Fibroblast of the aortic adventitia (primary cell): ENCODE measurements at places on chromosomes 12 and 14.
A peak's percentile ranks its signal among the peaks of the same experiment; 100 is the strongest.

GRCh38 chr14:50920482-50921230 is 23.6 kb downstream of the PYGL start:
- peak; percentile 95 for DNase-seq

DNA sequence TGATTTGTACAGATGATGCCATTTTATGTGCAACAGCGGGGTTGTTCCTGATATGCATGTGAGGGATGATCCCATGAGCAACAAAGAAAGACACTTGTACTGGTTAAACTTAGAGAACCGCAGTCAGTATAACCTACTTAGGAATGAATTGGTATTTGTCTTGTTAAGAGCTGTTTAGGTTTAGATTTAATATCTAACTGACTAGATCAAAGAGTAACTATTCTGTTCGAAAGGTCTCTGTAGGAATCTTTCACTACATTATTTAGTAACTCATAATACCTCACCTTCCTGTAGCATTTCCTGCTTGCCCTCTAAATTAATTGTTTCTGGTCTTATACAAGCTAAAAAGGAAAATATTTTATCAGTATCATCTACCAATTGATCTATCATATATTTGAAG is 350.4 kb downstream of the TRHDE start:
- DNase-seq, result no peak

DNA sequence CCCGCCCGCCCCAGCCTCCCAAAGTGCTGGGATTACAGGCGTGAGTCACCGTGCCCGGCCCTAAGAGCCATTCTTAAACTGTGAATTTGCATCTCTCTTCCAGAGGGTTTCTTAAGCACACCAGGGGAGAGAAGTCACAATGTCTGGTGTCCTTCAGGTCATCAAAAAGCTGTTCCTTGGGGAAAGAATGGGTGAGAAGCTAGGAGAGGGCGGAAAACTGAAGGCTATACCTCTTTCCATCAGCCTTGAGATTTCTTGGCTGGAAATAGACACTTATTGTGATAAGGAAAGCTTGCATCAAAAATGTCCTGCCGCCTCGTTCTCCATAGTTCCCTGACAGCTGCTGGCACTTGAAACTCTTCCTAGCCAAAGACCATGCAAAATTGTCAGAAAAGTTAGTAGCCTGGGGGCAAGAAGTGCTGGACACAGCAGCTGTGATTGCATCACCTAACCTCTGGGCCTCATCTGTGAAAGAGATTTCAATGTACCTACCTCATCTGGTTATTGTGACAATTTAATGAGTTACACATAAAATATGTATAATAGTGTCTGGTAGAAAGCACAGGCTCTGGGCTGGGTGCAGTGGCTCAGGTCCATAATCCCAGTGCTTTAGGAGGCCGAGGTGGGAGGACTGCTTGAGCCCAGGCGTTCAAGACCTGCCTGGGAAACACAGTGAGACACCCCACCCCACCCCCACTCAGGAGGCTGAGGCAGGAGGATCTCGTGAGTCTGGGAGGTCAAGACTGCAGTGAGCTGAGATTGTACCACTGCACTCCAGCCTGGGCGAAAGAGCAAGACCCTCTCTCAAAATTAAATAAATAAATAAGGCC is 9.7 kb upstream of the UBC start:
- peak; percentile 80 for DNase-seq

GRCh38 chr12:61821381-61821780 is 438.8 kb upstream of the USP15 start:
- DNase-seq, result no peak

DNA sequence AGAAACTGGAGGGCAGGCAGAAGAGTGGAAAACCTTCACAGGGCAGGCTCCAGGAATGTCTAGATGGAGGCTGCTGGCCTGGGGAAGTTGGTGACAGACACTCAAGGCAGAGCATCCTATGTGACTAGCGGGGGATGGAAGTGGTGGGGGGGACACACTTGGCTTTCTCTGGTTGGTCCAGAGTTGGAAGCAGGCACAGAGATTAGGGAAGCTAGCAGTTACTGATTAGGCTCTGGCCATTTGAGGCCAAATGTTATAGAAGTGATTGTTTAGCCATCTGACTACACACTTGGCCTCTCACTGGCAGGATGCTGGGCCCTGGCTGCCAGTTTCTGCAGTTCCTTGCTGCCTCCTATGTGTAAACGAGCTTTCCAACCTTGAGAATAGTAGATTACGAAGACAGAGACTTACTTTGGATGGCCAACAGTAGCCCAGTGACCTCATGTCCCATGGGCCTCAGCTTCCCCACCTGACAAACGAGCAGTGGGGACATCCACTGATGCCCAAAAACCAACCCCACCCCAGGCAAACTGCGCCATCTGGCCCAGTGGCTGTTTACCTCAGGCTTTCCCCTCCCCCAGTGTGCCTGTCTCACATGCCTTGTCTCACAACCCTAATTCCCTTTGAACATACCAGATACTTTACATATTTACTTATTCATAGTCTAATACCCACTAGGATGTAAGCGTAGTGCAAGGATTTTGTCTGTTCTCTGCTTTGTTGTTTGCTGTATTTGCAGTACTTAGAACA is 102.7 kb downstream of the PAPLN start:
- no peak for DNase-seq

- DNase-seq, result no peak
These were observed 160.0 kb downstream of the TRHDE start for GRCh38 chr12:72432037-72432604.

DNA sequence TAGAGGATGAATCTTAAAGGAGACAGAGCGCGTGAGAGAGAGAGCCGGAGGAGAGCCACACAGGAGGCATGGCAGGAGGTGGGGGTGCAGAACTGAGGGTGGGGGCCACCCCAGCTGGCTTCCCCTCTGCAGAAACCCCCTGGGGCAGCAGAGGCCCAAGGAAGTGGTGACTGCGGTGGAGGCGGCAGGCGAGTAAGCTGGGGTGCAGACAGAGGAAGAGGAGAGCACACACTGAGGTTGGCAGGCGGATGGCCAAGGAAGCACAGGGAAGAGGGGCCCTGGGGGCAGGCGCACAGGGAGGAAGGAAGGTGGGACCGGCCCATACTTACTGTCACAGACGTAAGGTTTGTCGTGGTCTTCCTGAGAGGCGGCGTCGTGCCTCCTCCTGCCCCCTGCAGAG is 179.8 kb downstream of the DPF3 start:
- no peak for DNase-seq

- no peak for DNase-seq
These were observed 243.6 kb downstream of the CHST11 start for GRCh38 chr12:104700324-104700723.

GRCh38 chr12:53326460-53327185 is 5.2 kb upstream of the AAAS start:
- DNase-seq, result no peak

GRCh38 chr12:62653304-62653703 is 186.7 kb downstream of the MON2 start:
- DNase-seq, result no peak

GRCh38 chr12:131090274-131091210 is 136.8 kb downstream of the ADGRD1 start:
- no peak for DNase-seq

DNA sequence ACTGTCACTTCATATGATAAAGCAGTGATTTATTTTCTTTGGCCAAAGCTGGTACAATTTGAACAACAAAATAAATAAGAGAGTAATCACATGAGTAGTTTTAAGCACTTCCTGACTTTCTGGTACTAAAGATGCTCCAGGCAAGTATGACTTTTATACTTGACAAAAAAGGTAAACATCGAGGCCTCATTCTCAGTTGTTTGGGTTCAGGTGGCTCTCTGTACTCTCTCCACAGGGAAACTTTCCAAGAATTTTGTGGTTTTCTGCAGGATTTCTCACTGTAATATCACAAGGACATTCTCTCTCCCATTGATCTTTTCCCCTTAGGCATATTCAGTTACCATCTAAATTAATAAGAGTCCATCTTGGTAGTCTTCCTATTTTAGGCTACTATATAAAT is 26.6 kb upstream of the KCNC2 start:
- no peak for DNase-seq

DNA sequence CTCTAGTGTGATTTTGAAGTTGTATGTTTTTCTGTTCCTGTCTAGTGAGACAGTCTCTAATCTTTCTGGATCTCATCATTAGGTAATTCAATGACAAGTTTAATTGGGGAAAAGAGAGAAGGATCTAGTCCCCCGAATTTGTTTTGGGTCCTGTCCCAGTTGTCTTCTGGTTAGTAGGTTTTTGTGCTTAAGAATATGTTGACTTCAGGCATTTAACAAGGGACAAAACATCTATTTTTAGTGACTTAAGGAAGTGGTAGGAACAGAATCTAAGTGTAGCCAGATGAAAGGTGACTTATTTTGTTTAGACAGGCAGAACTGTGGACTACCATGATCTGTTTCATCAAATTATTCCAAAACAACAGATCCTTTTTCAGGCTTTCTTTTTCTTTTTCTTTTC is 2.2 kb downstream of the GPATCH2L start:
- no peak for DNase-seq

DNA sequence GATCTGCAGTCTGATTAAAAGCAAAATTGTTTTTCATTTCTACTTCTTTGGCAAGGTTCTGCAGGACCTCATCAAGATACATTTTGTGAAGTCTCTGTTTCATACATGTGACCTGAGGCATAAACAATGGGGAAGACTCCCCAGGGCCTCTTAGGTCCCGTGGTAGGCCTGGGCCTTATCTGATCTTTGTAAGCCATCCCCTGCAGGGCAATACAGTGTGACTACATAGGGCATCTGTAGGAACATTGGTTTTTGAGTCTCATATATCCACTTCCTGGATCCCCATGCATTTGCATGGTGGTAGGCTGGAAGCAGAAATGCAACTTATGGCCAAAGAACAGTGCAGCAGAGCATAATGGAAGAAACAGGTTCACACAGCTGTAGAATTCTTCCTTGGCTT is 6.0 kb downstream of the FAR2 start:
- DNase-seq, result no peak

- DNase-seq, result no peak
These were observed 858 bp upstream of the ANKRD13A start for GRCh38 chr12:109998241-109998903.

DNA sequence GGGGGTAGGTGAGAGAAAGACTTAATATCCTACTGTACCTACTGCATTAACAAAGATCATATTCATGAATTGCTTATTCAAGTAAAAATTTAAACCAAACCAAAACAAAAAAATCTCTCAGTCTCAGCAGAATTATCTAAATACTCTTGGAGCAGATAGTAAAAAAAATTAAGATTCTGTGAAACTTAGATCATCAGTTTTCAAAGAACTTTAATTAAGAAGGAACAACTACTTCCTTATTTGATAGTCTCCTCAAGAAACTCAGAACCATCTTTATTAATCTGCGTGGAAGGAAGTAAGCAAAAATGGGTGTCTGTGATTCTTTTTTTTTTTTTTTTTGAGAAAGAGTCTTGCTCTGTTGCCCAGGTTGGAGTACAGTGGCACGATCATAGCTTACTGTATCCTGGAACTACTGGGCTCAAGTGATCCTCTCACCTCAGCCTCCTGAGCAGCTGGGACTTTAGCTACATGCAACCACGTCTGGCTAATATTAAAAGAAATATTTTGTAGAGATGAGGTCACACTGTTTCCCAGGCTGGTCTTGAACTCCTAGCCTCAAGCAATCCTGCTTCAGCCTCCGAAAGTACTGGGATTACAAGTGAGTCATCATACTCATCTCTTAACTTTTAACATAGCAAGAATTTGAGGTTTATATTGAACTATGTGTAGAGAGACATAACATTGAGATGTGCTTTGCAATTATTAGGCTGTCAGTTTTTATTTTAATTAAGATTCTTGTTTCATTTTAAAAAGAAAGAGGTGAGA is 37.4 kb downstream of the GAS2L3 start:
- no peak for DNase-seq

DNA sequence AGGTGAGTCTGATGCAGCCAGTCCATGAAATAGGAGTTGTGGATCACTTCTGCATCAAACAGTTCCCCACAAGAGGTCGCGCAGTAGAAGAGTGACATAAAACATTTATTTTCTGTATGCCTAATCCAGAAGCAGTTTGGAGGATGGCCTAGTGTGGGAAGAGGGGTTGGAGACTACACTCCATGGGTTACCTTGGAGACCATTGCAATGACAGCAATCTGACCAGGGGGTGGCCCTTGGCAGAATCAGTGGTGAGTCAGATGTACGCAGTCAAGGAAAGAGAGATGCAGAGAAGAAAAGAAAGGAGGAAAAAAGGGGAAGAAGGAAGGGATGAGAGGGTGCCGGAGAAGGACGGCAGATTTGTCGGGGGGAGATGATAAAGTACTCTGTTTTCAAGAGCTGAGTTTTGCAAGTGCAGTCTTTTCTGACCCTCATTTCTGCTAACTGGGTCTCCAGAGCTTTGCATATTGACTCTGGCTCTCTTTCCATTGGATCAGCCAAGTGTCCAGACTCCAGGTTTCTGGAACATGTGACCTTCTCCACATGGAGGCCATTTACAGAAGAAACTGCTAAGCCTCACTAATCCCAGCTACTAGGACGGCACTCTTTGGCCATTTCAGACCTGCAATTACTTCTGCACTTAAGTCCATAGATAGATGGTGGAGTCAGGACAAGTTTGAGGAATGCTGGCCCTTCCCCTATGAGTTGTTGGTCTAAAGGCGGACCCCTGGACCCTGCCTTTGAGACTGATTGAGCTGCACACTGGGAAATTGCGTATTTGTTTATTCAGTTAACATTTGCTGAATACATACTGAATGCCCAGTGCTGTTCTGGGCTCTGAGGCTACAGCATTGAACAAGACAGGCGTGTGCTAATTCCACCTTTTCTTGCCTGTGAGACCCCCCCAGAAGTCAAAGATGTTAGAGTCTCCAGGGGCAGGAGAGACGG is 424.2 kb downstream of the BCL11B start:
- no peak for DNase-seq

GRCh38 chr12:132441871-132442863 is 47.8 kb upstream of the FBRSL1 start:
- no peak for DNase-seq

DNA sequence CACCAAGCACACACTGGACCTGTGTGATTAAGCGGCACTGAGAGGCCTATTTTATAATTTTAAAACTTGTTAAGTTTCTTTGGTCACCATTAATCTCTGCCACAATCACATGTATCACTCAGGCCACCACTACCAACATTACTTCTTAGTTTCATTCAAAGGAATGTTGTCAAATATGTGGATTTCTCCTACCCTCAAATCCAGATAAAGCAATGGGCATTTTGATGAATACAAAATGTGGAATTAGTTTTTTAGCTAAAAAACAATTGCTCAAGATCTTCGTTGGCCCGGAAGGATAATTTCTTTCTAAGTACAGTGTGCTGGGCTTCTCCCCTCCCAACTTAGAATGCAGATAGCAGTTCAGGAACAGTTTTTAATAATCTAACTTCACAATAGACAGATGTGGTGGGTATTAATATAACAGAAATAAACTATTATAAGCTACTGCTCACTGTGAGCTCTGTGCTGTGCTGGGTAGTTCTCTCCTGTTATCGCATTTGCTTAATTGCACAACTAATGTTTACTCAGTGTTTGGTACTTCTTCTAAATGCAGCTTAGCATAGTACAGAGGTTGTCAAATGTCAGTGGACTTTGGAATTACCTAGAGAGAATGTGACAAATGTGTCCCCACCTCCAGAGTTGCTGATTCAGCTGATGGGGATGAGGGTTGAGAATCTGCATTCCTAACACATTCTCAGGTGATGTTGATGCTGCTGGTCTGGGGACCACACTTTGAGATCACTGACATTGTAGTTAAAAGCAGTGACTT is 266.7 kb upstream of the AMIGO2 start:
- no peak for DNase-seq
